ENCODE measurements at places on chromosomes 12 and 14.
A peak's percentile ranks its signal among the peaks of the same experiment; 100 is the strongest.

DNA sequence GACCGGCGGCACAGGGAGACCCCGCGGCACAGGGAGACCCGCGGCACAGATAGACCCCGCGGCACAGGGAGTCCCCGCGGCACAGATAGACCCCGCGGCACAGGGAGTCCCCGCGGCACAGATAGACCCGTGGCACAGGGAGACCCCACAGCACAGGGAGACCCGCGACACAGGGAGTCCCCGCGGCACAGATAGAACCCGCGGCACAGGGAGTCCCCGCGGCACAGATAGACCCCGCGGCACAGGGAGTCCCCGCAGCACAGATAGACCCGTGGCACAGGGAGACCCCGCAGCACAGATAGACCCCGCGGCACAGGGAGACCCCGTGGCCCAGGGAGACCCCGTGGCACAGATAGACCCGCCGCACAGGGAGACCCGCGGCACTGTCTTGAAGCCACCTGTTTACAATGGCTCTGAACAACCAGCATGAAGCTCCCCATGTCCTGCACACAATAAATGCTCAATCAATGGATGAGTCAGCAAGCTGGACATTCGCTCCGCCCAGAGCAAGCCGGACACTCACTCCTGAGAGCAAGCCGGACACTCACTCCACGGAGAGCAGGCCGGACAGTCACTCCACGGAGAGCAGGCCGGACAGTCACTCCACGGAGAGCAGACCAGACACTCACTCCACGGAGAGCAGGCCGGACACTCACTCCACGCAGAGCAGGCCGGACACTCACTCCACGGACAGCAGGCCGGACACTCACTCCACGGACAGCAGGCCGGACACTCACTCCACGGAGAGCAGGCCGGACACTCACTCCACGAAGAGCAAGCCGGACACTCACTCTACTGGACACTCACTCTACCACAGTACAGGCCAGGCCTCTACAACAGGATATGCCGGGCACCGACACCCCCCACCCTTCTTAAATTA lies 121.9 kb downstream of the RFLNA start:
- no peak for DNase-seq

GRCh38 chr12:29309320-29309902 lies 71.6 kb downstream of the ERGIC2 start:
- DNase-seq, result no peak

GRCh38 chr12:3071710-3072109 lies 5.5 kb upstream of the TSPAN9 start:
- DNase-seq, result no peak

DNA sequence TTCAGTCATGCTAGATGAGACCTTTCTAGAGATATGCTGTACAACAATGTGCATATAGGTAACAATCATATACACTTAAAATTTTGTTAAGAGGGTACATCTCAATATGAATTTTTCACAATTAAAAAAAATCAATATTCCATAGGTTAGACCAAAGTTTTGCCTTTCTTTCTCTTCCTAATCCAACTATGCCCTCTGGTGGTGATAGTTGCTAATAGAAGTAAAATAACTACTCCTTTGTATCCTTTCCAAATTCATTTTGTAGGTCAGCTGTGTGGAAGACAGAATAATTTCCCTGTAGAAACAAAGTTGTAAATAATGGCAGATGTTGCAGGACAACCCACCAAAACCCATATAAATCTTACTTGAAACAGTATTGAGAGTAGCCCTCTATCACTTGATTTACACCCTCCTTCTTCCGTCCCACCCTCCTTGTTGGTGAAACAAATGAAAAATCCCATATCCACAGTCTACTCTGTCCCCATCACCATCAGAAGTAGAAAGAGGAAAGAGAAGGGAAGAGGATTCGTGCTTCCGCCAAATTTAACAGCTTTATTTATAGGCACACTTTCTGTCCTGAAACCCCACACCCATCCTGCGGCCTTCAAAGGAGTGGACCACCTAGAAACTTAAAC lies 34.2 kb upstream of the KICS2 start:
- DNase-seq, result no peak

GRCh38 chr14:78709795-78710557 lies 539.8 kb downstream of the NRXN3 start:
- DNase-seq, result no peak

- no peak for DNase-seq
Measured at GRCh38 chr14:29403091-29403490, 524.6 kb downstream of the PRKD1 start.

- DNase-seq, result no peak
Measured at GRCh38 chr14:76146976-76147375, 4.7 kb upstream of the GPATCH2L start.

GRCh38 chr14:47833011-47833410 lies 157.6 kb upstream of the MDGA2 start:
- DNase-seq, result no peak

GRCh38 chr12:117192057-117192456 lies 1.8 kb upstream of the FBXO21 start:
- no peak for DNase-seq

GRCh38 chr12:96143392-96143791 lies 50.8 kb upstream of the ELK3 start:
- DNase-seq, result no peak

DNA sequence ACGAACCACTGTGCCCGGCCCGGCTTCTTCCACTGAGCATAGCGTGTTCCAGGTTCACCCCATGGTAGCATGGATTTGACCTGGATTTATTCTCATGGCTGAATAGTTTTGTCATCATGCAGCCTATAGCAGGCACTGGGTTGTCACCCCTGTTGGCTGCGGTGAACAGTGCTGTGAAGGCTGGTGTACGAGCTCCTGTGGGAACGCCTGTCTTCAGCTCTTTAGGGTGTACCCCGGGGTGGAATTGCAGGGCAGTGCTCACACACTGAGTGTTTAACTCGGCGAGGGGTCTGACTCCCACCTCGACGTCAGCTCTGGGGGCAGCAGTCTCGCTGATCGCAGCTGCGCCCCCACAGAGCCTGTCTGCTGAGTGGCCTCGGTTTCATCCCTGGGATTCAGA lies 15.3 kb downstream of the MMP17 start:
- no peak for DNase-seq

DNA sequence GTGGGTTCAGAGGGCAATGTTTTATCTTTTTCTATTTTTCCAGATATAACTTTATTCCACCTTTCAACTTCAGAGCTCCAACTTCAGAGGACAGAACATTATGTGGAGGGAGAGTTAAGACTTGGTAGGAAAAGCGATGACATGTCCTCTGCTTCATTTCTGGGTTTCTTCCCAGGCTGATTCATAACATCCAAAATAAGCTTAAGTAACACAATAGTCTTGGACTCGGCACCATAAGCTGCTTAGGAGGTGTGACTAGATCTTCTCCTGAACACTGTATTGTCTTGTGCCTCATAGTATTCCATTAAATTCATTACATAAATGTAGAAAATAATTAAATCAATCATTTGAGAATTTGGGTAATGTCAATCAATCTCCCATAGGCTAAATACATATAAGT lies 95.5 kb upstream of the PDE3A start:
- DNase-seq, result no peak

DNA sequence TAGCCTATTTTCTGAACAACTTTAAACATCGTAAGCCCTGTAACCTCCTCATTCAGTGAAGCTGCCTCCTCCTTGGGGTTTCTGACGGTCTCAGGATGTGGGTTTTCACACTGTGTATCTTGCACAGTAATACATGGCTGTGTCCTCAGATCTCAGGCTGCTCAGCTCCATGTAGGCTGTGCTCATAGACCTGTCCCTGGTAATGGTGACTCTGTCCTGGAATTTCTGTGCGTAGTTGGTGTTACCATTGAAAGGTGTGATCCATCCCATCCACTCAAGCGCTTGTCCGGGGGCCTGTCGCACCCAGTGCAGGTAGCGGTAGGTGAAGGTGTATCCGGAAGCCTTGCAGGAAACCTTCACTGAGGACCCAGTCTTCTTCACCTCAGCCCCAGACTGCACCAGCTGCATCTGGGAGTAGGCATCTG lies 980.5 kb downstream of the TMEM121 start:
- DNase-seq, result no peak

- no peak for DNase-seq
Measured at GRCh38 chr12:64120568-64120967, 101.5 kb downstream of the KICS2 start.

DNA sequence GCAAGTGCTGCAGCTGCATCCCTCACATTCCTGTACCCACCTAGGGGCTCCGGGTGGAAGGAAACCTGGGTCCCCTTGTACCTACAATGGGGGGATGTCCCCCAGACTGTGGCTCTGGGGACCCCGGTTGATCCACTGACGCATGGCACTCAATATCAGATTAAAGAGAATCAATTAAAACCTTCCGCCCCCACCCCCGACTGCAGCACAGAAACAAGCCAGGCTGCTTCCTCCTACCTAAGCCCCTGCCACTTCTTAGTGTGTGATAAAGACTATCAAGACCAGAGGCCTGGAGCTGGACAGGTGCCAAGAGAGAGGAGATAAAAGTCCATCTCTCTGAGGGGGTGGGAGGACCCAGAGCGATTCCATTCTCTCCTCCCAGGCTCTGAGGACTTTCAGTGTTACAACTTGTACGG lies 28.2 kb upstream of the RPLP0 start:
- no peak for DNase-seq

DNA sequence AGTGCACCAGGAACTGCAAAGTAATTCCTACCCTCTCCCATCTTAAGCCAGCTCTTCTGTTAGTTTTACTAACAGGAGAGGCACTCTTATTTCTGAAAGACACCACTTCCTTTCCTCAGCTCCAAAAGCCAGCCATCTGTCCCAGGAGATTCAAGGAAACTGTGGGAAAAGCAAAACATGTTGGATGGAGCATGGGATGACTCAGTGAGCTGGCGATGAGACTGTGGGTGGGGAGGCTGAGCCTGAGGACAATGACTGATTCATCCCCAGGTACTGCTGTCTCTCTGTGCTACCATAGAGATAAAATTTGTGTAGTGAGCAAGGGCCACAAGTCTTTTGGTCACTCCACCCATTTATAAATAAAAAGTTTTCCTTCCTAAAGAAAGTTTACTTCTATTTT lies 141.4 kb downstream of the MYRFL start:
- no peak for DNase-seq

GRCh38 chr12:116647813-116648212 lies 88.6 kb downstream of the MAP1LC3B2 start:
- no peak for DNase-seq

DNA sequence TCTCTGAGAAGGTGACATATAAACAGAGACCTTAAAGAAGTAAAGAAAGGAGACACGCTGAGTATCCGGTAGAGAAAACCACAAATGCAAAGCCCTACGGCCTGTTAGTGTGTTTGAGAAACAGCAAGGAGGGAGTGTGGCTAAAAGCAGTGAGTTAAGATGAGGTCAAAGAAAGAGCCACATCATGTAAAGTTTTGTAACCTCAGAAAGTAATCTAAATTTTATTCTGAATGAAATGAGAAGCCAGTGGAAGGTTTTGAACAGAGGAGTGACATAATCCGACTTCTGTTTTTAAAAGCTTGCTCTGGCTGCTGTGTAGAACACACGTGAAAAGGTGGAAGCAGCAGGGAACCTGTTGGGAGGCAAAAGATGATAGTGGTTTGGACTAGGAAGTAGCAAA lies 32.6 kb downstream of the PPP2R5E start:
- DNase-seq, result no peak

GRCh38 chr12:85775091-85775490 lies 61.1 kb downstream of the RASSF9 start:
- no peak for DNase-seq

- DNase-seq, result no peak
Measured at GRCh38 chr12:20520532-20520931, 152.2 kb downstream of the PDE3A start.

DNA sequence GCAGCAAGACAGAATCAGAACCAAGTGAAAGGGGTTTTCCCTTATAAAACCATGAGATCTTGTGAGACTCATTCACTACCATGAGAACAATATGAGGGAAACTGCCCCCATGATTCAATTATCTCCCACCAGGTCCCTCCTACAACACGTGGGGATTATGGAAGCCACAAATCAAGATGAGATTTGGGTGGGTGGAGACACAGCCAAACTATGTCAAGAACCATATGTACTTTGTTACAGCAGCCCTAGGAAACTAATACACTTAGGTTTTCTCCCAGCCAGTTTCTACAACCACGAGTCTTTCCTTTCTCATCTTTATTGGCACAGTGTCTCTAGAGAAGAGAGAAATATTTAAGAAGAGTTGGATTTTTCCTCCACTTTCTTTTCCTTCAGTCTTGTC lies 72.6 kb downstream of the BTG1 start:
- DNase-seq, result no peak

- DNase-seq, result no peak
Measured at GRCh38 chr14:56996721-56997399, 186.6 kb upstream of the OTX2 start.

GRCh38 chr14:71726580-71727021 lies 205.6 kb upstream of the RGS6 start:
- DNase-seq, result no peak

DNA sequence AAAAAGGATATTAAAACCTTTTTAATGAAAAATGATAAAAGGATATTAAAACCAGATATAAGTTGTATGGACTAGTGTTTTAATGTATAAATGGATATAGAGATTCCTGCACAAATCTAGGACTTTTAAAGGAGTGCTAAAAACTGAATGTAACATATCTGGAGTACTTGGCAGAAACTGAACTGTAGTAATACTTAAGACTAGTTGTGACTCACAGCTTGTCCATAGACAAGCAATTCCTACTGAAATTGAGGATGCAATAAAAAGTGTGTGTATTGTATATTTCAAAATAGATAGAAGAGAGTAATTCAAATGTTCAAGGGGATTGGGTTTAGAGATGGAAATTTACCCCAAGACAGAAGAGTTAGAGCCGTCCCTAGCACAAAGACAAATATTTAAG lies 59.6 kb downstream of the FBXO33 start:
- no peak for DNase-seq

- no peak for DNase-seq
Measured at GRCh38 chr12:124233041-124233796, 61.7 kb upstream of the RFLNA start.

GRCh38 chr12:77855548-77855947 lies 24.9 kb downstream of the NAV3 start:
- no peak for DNase-seq

DNA sequence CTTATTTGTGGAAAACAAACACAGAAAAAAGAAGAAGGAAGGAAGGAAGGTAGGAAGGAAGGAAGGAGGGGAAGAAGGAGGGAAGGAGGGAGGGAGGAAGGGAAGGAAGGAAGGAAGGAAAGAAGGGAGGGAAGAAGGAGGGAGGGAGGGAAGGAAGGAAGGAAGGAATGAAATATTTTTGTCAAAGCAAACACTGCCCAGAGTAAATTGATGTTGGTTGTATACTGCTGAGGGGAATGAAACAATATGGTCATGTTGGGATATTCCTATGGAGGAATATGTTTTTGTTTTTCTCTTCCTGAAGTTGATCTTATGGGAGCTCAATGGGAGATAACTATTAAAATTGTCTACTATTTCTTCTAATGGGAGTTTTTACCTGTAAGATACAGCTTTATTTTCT lies 717.5 kb upstream of the LRFN5 start:
- no peak for DNase-seq

- DNase-seq, result peak; percentile 60
Measured at GRCh38 chr12:132761032-132761920, at the start of gene ANKLE2. TSS of gene ANKLE2 (minus strand) at chr12:132761832. CDS start at chr12:132761798, 34 bp downstream.
